DMS79 treated with DMSO at 0.1 percent for 48 hours (cell line): ENCODE measurements at places on chromosomes 7 and 10.

GRCh38 chr10:72107325-72108003, 19.1 kb upstream of the SPOCK2 start:
- DNase-seq, result no peak

GRCh38 chr7:27925573-27926201, 185.7 kb downstream of the TAX1BP1 start:
- DNase-seq, result no peak

DNA sequence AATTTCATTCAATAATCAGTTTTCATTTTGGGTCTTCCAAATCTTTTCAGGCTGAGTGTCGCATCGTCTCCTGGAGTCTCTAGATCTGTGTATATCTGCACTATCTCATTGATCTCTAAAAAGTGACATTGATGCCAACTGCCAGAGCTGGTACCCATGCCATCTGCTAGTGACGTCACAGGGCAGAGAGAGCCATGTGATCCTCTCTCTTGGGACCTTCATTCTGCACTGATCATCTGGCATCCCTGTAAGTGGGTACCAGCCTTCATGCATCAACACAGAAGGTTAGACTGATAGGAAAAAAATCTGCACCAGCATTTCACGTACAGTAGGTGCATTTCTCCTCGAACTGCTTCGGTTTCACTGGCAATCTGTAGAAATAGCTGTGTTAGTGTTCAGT, at the start of gene NEUROD6:
Gene NEUROD6 (minus strand): TSS at position 124 of the 400 bp plus-strand sequence. CDS start 1,458 bp downstream, outside the sequence.
- no peak for DNase-seq

DNA sequence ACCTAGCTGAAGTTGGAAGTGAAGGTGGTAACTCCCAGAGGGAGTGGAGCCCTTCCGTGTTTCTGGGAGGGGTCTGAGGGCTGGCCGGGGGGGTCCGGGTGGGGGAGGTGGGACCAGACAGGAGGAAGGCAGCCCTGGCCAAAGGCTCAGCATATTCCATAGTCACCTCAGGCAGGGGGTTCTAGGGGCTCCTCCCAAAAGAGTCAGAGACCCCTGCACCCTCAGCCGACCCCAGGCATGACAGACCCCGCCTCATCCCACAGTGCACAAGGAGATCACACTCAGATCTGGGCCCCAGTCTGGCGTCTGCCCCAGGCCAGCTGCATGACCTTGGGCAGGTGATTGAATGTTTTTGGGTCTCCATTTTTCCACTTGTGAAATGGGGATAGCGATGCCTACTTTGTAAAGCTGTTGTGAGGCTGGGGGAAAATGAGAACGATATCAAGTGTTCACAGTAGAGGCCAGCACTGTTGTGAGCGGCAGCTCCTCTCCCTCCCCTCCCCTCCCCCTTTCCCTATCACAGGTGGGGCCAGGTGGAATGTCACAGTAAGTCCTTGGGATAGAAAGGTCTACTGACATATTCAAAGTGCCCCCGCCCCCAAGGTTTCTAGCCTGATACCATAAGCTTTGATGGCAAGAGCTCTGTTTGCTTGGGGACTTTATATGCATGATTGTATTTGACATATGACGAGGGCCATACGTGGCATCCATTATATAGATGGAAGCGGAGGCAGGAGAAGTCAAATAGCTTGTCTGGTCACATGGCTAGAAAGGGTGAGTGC, 33.3 kb downstream of the DNAJB12 start:
- DNase-seq, result no peak

- DNase-seq, result no peak
Observed at GRCh38 chr10:14635043-14635710, 139.5 kb downstream of the FAM107B start.

- no peak for DNase-seq
Observed at GRCh38 chr10:10676972-10677371, 340.7 kb upstream of the CELF2 start.

GRCh38 chr10:62772186-62772974, 32.1 kb upstream of the ADO start:
- DNase-seq, result no peak

DNA sequence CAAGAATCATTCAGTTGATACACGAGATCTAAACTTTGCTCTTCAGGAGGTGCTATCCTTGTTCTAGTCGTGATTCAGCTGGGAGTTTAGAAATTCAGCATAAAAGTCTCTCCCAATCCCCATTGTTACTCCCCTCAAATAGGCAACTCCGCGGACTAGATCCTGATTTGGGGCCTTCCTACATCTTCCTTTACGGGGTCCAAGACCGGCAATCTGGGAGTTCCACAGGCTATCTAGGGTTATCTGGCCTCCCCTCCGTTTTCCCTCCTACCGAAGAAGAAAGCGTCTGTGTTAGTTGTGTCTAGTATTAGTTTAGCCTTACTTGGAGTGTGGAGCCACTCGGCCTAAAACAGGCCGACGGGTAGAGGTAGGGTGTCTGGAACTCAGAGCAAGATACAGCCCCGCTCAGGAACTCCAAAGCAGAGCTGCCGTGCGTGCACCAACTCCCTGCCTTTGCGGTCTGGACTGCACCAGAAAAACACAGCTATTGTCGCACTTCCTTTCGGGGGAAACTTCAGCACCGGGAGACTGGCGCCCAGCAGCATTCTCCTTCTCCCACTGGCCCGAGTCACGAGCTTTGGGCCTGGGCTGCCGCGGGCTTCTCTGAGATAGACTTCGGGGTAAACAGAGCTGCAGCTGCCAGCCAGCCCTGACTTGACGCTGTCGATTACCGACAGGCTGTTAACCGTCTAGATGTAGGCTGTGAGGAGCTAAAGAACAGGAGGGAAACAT, 1.5 kb upstream of the DLX5 start:
- no peak for DNase-seq

DNA sequence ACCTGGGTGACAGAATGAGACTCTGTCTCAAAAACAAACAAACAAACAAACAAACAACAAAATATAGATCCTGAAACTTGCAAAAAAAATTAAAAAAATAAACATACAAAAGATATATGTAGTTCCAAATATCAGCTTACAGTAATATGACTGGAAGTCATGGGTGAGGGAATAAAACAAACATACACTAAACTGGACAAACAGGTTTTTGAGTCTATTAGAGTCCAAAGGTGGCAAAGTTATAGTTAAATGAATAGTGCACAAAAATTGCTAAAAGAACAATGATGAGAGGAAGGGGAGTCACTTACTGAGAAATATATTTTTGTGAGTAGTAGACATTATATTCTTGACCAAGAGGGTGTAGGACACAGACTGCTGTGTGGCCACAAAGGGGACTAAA, 16.7 kb upstream of the RSBN1L start:
- DNase-seq, result peak; percentile 67

- peak; percentile 62 for DNase-seq
Observed at GRCh38 chr7:11343818-11344413, 370.2 kb downstream of the PHF14 start.

- DNase-seq, result peak; percentile 8
Observed at GRCh38 chr10:87505366-87506111, 846 bp downstream of the MINPP1 start.

DNA sequence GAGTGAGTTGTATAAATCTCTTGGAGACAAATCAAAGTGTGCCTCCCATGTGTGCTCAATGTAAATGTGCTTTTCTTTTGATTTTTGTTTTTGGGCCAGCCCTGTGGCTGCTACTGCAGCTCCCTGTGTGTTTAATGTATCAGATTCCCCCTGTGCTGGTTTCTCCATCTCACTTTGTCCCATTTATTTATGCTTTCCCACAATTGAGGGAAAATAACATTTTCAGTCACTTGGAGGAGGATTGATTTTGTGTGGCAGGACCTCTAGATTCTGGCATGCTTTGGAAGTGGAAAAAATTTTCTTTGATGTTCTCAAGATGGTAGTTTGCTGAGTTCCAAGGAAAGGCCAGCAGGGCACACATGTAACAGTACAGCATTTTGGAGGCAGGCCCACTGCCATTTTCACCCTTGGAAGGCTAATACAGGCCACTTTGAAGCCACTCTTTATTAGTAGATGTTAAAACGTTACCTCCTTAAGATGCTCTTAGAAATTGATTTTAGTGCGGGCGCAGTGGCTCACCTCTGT, 323.6 kb downstream of the BICC1 start:
- DNase-seq, result no peak

GRCh38 chr7:39924122-39924521, 25.9 kb upstream of the CDK13 start:
- DNase-seq, result no peak

- no peak for DNase-seq
Observed at GRCh38 chr7:55307123-55307916, 57.8 kb upstream of the LANCL2 start.

- DNase-seq, result no peak
Observed at GRCh38 chr10:11091517-11092102, 73.9 kb downstream of the CELF2 start.

GRCh38 chr7:151982806-151983205, 26.6 kb downstream of the GALNTL5 start:
- DNase-seq, result no peak

- DNase-seq, result no peak
Observed at GRCh38 chr7:66016131-66016461, 34.1 kb upstream of the GUSB start.

DNA sequence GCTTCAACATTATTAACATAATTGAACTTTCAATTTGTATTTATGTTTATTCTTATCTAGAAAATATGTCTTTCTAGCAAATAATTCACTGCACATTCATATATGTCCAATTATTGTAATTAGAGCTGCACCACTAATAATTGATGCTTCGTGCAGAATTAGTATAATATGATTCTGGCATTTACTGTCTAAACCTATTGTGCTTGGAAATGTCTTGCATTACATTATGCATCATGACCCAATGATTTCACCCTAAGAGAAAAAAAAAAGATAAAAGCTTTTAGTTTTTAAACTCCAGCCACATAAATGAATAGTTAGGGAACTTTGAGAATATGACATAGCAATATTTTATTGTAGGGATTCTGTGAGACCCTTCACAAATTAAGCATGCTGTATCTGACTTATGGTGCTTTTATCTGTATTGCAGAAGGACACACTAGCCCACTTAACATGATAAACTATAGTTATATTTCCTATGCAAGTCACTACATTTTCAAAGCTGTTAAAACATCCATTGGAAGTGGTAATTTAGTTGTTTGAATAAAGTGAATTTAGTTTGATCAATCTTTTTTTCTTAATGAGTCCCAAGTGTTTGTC, 1609.1 kb downstream of the REEP3 start:
- DNase-seq, result no peak

DNA sequence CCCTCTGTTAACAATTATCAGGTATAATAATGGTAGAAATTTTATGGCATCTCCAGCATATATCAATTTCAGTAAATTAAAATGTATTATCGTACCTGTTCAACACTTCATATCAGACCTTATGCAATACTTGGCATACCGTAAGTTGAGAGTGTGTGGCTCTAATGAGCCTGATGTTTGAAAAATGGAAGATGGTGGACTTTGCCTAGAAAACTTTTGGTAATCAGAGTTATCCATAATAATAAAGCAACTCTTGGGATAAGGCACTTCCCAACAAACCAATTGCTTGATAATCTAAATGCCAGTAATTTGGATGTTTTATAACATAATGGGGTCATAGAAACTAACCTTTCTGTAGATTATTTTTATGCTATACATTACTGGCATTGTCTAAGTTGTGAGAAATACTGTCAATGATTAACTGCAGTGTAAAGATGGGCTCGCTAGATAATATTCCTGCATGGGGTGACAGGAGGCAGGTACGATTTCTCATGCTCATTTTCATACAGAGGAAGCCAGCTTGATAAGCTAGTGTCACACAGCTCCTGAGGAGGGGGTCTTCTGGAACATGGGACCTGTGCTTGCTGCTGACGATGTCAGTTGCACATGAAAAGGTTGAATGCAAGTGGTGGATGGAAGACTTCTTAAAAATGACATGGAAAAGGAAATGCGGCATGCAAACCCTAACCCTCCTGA, 27.8 kb upstream of the DMBT1 start:
- DNase-seq, result no peak

- no peak for DNase-seq
Observed at GRCh38 chr7:57414852-57415251, 35.1 kb upstream of the ZNF716 start.

DNA sequence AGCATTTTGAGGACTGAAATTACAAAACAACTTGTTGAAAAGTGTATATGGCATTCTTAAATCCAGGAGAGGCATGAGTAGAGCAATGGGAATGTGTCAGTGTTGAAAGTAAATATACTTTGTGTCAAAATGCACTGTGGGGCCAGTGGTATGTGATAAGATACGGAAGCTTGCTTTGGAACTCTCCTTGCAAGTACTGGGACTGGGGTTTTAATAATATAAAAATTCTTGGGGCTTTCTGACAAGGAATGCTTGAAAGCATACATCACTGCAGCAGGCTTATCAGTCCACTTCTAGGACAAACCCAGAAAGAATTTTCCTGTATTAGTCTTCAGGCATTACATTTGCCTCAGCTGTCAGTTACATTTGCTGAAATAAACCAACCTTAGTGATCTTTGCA, 472.8 kb upstream of the FZD8 start:
- no peak for DNase-seq

GRCh38 chr10:55013318-55013717, 212.3 kb upstream of the PCDH15 start:
- no peak for DNase-seq

- DNase-seq, result no peak
Observed at GRCh38 chr10:70597856-70598815, 4.4 kb downstream of the PRF1 start.

DNA sequence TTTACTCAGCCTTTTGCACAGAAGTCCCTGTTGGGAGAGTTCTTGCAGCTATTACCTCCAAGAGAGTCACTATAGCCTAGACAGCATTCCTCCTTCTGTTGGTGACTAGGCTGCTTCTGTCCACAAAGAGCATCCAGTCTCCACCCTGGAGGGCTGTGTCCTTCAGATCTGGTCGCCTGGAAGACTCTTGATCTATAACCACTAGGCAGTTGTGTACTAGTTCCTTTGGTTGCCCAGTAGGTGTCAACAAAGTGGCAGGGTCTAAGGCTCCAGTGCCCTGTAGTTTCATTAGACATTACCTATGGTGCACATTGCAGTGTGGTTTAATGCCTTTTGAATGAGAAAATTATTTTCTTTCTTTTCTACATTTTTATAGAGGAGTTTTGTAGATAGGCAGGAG, 11.3 kb upstream of the AKR1C2 start:
- DNase-seq, result no peak

- DNase-seq, result no peak
Observed at GRCh38 chr7:19749658-19750057, 23.8 kb downstream of the TMEM196 start.

- no peak for DNase-seq
Observed at GRCh38 chr7:55063061-55063460, 44.2 kb downstream of the EGFR start.

DNA sequence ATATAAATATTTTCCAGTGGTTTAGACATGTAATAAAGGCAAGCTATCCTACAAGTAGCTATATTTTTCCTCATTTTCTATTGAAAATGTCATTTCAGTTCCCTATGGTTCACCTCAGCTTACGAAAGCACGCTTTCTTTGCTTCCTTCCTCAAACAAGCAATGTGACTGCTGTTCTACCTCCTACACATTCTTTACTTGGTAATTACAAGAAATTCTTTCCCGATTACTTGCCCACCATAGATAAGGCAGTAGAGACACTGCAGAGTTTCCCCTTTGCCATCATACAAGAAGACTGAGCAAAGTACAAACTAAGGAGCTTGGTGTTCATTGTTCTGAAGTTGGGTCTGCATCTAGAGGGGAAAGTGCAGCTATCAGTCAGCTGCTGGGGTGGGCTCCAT, 249.4 kb downstream of the CRPPA start:
- no peak for DNase-seq

GRCh38 chr7:66880053-66880452, 41.0 kb upstream of the TMEM248 start:
- DNase-seq, result no peak
